ENCODE measurements at places on chromosomes 1 and 21.

- DNase-seq: no peak
These were observed 43.6 kb upstream of the COL18A1 start for GRCh38 chr21:45361033-45361997.

DNA sequence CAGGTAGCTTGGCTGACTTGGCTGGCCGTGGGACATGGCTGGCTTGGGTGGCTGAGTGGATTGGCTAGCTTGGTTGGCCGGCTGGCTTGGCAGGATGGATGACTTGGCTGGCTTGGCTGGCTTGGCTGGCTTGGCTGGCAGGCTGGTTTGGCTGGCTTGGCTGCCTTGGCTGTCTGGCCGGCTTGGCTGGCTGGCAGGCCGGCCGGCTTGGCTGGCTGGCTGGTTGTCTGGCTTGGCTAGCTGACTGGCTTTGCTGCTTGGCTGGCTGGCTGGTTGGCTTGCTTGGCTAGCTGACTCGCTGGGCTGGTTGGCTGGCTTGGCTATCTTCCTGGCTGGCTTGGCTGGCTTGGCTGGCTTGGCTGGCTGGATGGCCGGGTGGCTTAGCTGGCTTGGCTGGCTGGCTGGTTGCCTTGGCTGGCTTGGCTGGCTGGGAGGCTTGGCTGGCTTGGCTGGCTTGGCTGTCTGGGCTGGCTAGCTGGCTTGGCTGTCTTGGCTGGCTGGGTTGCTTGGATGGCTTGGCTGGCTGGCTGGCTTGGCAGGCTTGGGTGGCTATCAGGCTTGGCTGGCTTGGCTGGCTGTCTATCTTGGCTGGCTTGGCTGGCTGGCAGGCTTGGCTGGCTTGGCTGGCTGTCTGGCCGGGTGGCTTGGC, 129.7 kb upstream of the FAM72C start:
- DNase-seq: no peak

DNA sequence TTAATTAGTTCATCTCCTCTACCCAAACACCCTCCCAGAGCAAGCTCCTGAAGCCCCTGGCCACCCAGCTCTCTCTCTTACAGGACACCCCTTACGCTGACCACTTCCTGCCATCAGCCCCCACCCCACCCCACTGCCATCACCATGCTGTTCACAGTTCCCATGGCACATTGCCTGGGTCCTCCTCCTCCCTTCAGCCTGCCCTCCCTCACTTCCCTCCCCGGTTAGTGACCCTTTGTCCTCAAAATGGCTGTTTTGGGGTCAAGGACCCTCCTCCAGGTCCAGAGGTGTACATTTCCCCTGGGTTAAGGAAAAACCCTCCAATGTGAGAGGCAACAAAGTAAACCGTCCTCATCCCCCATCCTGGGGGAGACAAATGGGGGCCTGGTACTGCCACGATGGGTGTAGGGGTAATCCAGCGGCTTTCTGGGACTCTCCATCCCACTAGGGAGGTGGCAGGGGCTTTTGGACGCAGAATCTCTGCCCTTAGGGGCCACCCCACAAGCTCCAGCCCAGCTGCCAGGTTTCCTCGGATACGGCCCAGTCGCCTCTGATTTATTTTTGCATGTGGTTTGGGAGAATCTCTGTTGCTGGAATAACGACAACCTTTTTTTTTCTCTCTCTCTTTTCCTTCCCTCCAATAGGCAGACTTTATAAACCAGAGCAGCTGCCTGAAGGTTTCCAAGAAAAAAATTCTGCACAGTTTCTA, 8.5 kb downstream of the CAMK2N1 start:
- DNase-seq: no peak

GRCh38 chr1:82421782-82422181, 621.0 kb downstream of the ADGRL2 start:
- DNase-seq: no peak

DNA sequence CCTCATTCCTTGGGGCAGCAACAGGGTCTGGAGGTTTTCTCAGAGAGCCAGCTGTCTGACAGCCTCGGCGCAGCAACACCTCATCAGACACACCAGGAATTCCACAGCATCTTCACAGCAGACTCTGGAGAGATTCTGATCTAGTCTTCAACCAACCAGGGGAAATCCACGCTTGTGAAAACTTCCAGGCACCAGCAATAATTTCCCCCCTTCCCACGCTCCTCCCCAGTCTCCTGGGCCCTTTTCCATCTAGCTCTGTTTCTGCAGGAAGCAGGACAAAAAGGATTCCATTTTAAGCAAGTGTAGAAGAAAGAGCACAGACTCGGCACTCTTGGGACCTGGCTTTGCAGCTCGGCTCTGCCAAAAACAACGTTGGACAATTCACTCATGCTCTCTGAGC, 44.3 kb upstream of the CAPZB start:
- no peak for DNase-seq

- DNase-seq: no peak
These were observed 2.4 kb upstream of the KISS1 start for GRCh38 chr1:204198348-204199340.

- DNase-seq: no peak
These were observed 2.4 kb upstream of the IGSF21 start for GRCh38 chr1:18105196-18105595.

GRCh38 chr1:3352299-3352951, 102.0 kb upstream of the ARHGEF16 start:
- no peak for DNase-seq

- DNase-seq: no peak
These were observed 88.2 kb downstream of the CAMTA1 start for GRCh38 chr1:6873298-6874015.

DNA sequence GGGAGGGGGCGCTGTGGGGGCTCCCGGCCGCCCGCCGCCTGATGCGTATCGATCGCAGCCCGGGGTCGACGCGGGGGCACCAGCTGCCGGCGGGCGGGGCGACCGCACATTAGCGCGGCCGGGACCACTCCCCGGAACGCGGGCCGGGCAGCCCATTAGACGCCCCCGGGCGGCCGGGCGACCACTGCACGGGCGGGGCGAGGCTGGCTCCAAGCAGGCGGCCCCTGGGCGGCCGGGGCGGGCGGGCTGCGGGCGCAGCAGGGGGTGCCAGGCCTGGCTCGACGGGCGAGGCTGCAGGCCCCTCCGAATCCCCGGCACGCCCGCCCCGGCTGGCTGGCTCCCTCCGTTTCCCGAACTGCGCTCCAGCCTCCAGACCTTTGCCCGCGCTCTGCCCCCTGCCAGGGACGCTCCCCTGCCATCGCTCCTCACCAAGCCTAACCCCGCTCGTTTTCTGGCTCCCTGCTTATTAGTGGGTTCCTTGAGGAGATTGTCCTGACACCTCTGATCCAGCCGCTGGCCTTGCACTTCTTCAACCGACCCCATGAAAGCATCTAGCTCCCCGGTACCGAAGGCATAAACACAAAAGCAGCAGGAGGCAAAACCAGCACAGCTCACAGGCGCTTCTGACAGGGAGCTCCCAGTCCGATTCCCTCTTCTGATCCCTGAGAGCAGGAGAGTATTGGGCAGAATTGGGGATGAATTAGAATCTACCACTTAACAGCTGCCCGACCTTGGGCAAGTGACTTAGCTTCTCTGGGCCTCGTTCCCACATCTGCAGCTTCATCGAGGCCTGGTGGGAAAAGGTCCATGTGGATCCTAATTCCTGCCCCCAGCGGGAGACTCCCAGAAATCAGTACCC, 92.6 kb upstream of the CASZ1 start:
- no peak for DNase-seq

DNA sequence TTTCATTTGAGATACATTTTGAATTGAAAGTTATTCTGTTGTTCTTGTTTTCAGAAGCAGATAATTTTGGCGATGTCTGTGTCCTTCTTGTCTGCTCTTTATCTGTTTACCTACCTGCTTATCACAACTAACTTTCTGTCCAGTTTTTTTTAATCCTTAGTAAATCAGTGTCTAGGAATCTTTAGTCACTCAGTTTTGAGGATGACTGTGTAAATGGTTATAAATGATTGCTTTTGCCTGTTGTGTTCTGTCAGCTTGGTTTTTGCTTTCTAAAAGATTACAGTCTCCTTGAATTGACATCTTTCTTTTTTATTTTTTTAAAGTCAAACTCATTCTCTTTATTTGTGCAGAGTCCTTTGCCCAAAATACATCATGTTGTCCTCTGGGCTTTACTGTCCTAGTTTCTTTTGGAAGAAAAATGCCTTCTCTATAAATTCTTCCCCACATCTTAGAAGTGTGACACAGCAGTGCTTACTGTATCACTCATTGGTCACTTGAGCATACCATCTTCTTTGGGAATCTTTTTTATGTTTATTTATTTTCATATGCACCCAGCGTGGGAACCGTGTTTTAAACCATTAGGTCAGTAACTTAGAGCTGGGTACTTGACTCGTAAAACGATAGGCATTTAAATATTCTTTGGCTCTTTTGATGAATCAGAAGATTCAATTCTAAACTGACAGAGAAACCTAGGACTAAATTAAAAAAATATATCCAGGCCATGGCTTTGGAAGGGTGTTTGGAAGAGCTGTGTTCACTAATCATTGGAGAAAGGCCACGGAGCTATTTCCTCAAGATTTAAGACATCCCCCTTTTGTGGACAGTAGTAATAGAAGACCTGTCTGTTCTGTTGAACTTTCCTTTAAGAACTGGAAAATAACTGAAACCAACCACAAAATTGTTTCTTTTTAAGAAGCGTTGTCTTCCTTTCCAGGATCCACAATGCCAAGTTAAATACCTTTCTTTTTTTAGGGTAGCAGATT, 20.9 kb downstream of the LAMC1 start:
- no peak for DNase-seq

DNA sequence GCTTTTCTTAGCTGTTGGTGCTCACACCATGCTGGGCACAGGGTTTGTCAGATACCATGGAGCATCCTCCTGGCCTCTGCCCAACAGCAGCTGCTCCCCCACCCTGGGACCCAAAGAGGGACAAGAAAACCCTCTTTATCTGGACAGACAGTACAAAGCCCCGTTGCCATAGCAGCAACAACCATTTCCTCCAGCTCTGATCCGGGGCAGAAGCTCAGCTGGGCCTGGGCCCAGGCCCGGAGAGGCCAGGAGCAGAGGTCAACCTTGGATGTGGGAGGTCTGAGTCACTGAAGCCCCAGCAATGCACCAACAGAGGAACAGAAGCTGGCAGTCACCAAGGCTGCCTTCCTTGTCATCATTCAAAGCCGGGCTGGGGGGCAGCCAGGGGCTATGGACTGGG, 228.4 kb upstream of the POU3F1 start:
- no peak for DNase-seq

DNA sequence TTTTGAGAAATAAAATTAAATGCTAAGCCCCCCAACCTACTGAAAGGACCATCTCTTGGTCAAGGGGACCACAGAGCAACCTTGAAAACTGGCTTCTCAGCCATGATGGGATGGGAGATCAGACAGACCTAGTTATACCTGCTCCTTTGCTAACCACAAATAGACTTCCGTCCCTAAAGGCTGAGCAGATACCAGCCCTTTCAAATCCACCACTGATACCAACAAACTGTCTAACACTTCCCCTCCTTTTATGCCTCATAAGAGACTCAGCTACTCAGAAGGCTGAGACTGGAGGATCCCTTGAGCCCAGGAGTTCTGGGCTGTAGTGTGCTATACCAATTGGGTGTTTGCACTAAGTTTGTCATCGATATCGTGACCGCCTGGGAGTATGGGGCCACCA, 407.3 kb downstream of the SIPA1L2 start:
- no peak for DNase-seq

- no peak for DNase-seq
These were observed 469.8 kb upstream of the OLFM3 start for GRCh38 chr1:102466487-102466886.

DNA sequence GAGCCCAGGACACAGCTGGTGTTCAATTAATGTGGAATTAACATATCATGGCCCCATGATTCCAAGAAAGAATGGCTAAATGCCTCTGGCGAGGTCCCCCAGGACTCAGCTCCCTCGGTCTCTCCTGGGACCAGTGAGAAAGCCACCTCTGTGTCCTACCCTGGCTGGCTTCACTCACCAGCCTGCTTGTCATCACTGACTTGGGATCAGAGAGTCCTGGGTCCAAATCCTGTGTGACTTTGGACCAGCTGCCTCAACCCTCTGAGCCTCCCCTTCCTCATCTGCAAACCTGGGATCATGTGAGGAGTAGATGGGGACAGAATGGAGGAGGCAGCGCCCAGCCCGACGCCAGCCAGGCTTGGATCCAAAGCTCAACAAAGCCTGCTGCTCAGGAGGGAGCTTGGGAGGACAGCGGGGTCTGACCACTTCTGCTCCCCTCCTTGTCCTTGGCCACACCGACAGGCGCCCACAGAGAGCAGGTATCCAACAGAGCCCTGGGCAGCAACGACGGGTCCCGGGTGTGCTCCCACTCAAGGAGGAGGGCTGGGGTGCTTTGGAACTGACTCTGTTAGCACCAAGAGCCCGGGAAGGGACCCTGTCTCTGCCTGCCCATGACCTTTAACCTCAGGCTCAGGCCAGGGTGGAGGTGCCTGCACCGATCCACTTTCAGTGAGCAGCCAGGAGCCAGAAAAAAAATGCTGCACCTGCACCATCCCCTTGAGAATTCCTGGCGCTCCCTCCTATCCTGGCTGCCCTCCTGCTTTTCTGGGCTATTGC, 3.2 kb downstream of the SH2D5 start:
- no peak for DNase-seq

DNA sequence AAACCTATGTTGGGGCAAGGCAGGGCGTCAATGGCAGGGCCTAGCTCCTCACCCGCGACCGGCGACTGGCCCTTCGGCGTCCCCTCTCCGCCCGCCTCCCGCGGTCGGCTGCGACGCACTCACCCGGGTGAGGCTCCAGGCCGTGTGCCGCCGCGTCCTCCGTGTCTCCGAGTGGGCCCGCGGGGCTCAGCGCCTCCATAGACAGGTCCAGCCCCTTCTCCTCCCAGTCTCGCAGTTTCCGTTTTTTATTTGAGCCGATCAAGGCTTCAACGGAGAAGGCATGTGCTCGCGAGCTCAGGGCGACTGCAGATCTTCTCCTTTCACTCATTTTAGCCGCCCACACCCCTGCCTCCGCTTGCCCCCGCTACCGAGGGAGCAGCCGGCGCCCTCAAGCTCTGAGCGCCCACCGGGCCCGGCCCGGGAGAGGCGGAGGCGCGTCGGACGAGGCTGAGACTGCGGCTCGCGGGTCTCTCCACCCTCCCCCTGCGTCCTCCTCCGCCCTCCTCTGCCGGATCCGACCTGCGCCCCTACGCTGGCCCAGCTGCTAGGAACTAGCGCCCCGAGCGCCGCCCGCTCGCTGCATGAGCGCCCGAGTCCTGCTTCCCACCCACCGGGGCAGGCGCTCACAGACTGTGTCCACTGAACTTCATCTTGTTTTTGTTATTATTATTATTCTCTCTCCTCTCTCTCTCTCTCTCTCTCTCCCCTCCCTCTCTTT, 516 bp downstream of the TBX15 start:
- DNase-seq: no peak

GRCh38 chr1:154802982-154803920, 66.8 kb downstream of the KCNN3 start:
- DNase-seq: no peak

- DNase-seq: no peak
These were observed 28.7 kb upstream of the PWP2 start for GRCh38 chr21:44078411-44078981.

DNA sequence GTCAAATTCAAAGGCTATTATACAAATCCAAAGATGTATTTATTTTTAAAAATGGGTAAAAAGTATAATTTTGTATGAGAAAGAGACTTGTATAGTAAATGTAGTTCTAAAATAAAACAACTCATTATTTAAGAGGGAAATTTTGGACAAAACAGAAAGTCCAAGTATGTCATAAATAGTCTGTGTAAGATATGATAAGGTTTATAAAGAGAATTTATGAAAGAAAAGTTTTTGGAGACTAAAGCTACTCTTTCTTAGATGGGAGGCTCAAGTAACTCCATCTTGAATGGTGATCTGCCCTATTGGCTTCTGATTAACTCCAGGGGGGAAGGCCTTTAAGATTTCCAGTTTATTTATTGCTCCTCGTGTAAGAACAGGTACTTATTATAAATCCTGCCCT, 14.7 kb upstream of the OR2T27 start:
- DNase-seq: no peak

GRCh38 chr1:1921459-1921862, 2.4 kb upstream of the TMEM52 start:
- DNase-seq: no peak
